Iris pigment epithelial cell (primary cell): ENCODE measurements at places on chromosomes 2 and 18.

DNA sequence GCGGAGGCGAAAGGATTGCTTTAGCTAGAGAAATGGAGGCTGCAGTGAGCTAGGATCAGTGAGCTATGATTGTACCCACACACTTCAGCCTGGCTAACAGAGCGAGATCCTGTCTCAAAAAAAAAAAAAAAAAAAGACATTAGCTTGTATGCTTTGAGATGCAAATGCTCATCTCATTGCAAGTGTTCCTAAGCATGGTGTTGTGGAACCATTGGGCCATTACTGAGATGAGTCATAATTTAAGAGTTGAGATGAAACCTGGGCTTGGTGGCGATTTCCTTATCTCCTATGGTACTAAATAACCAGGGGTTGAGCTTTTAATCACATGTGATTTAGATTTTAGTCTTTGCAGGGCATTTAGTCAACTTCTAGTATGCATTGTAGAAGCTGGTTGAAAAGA, 2.2 kb downstream of the PLEKHA3 start:
- no peak for DNase-seq

GRCh38 chr2:1538663-1539062, 125.4 kb downstream of the TPO start:
- DNase-seq, result peak; percentile 25

- DNase-seq, result peak; percentile 64
Measured at GRCh38 chr2:6957910-6958615, 40.9 kb downstream of the RNF144A start.

DNA sequence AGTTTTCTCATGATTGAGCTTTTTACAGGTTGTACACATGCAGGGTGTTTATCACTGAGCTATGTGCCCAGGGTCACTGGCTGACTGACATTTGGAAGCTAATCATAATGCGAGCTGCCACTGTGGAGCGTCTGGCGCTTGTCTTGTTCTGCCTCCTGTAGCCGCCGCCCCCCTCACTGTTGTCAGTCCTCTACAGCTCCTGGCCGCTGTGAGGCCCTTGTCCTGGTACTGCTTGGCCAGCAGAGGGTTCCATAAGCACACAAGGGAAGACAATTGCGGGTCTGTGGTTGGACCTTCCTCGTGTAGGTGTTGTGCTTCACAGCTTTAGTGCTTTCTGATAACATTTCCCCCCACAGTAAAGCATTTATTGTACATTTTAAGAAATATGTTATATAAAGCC, 105.6 kb upstream of the LDLRAD4 start:
- peak; percentile 58 for DNase-seq

GRCh38 chr2:27078267-27079194, at the start of gene EMILIN1:
TSS of gene EMILIN1 (plus strand) at chr2:27078615. CDS start at chr2:27079066, 451 bp downstream.
- peak; percentile 86 for DNase-seq

DNA sequence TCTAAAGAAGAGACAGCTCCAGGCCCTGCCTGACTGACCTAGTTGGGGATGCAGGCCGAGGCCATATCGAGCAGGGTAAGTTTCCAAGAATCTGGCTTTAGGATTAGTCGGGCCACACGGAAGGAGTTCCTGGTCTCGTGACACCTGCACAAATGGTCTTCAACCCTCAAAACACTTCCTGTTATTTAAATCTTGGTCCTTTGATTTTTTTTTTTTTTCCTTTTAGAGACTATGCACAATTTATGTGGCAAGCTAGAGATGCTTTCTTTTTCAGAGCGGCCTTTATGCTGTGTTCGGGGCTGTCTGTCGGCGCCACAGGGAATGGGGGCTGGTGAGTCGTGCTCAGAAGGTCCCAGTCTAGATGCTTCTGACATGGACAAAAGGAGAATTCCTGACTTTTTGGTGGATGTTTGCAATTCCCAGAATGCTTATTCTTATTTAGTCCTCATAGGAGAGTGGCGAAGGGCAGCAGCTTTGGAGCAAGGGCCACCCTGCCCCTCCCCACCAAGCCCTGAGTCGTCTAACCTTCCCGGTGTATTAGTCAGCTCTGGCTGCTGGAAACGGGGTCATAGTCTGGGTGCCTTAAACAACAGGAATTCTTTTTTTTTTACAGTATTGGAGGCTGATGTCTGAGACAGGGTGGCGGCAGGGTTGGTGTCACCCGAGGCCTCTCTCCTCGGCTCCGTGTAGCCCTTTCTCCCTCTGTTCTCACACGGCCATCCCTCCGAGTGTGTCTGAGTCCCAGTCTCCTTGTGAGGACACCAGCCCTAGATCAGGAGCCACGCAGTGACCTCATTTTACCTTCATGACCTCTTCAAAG, 27.4 kb downstream of the HPCAL1 start:
- peak; percentile 59 for DNase-seq

DNA sequence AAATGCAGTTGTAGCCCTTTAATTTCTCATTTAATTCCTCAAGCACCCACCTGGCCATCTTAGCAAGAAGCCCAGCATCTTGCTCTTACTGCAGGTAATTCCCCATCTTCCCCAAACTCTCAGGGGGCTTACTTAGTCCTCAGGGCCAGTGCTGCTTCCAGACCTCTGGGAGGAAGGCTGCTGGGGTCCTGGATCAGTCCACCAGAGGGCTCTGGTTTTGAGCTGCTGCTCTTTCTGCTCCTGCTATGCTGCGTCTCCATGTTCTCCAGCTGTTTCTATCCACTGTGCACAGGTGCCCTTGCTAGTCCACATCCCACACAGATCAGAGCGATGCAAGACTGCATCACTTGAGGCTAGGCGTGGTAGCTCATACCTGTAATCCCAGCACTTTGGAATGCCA, 34.5 kb upstream of the TMEM87B start:
- no peak for DNase-seq
